ENCODE measurements at places on chromosomes 2 and 18.

GRCh38 chr18:5895299-5895875 is at the start of gene TMEM200C:
Gene TMEM200C (minus strand): TSS chr18:5895522. CDS start chr18:5892063, 3,459 bp downstream.
- DNase-seq = peak; percentile 43

GRCh38 chr2:65716698-65717097 is 284.3 kb upstream of the SPRED2 start:
- no peak for DNase-seq

- DNase-seq = peak; percentile 99
Measured at GRCh38 chr2:237299906-237300305, 114.1 kb downstream of the COL6A3 start.

GRCh38 chr18:52343138-52343537 is 3.1 kb downstream of the DCC start:
- DNase-seq = peak; percentile 2

GRCh38 chr2:128732976-128733431 is 414.3 kb upstream of the HS6ST1 start:
- peak; percentile 82 for DNase-seq

DNA sequence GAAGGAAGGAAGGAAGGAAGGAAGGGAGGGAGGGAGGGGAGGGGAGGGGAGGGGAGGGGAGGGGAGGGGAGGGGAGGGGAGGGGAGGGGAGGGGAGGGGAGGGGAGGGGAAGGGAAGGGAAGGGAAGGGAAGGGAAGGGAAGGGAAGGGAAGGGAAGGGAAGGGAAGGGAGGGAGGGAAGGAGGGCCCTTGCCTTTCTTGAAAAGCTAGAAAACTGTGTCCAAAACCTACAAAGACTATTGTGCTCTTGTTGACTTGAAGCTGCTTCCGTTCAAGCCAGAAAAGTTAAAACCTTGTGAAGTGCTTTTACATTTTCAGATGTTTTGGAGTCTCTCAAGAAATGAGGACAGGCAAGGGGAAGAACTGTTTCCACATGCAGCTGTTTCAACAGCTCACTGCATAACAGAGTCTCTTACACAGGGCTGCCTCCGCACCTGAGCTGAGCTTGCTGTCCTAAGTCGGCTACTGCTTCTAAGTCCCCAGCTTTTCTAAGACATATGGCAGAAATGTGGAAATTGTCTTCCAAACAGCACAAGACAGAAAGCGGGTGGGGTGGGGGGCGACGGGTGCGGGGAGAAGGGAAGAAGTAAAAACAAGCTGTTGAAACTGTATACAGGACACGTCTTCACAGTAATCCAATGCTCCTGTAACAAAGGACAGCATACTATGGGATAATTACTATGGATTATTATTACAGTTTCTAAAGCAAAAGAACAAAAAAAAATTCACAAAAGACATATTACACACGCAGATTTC is 46.1 kb downstream of the BCL11A start:
- no peak for DNase-seq

GRCh38 chr2:205688417-205689200 is 6.3 kb downstream of the NRP2 start:
- peak; percentile 51 for DNase-seq

DNA sequence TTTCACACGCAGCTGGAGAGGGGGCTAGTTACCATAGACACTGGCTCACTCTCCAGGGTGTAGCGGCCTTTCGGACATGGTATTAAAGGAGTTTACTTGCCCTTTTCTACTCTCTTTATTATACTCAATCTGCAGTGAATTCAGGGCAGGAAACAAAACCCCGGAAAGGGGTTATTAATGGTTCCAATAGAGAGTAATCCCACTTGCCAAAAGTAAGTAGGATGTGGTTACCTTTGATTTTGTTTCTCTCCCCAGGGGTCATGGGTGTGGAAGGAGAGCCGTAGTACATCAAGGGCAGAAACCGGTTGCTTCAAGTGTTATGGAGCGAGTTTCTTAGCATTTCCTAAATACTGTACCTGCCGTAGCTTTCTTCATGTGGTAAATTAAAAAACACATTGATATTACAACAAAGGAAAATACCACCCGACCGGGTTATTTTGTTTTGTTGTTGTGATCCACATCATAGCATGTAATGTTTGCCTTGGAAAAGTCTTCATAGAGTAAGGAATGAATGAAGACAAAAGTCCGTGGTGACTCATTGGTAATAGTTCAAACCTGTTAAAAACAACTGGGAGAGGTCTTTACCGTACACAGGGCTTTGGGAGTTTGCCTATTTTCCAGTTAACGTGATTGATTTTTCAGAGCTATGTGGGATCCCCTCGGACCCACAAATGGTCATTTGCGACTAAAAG is 71.5 kb downstream of the SLC4A3 start:
- DNase-seq = no peak

GRCh38 chr2:28639836-28640235 is 111.8 kb upstream of the PPP1CB start:
- DNase-seq = no peak

- no peak for DNase-seq
Measured at GRCh38 chr2:197240421-197241041, 70.0 kb downstream of the ANKRD44 start.
